Amniotic epithelial cell (primary cell): ENCODE measurements at places on chromosomes 7 and 10.

DNA sequence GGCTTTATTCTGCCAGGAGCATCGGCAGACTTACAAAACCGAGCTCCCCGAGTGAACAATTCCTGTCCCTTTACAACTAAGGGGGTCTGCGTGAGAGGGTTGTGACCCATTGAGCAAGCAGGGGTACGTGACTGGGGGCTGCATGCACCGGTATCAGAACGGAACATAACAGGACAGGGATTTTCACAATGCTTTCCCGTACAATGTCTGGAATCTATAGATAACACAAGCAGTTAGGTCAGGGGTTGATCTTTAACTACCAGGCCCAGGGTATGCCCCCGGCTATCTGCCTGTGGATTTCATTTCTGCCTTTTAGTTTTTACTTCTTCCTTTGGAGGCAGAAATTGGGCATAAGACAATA, 38.1 kb upstream of the GSDME start:
- DNase-seq, result no peak

- no peak for DNase-seq
These were observed 1.6 kb downstream of the LEP start for GRCh38 chr7:128242661-128243060.

- no peak for DNase-seq
These were observed 7.5 kb downstream of the DUSP5 start for GRCh38 chr10:110505130-110505770.

DNA sequence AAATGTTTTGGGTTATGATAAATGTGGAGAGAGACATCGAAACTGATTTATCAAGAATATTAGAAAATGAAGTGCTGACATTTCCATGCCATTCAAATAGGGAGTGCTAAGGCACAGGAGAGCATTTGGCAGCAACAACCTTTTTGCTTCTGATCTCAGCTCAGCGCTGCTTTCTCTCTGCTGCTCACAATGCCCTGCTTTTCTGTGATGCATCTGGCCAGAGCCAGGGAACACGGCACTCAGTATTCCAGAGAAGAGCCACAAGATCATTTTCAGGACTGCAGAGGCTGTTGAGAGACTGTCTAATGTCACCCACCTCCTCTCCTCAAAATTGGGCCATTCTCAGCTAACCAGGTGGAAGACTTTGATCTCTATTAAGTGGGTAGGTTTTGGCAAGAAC, 28.1 kb downstream of the INSYN2A start:
- no peak for DNase-seq

DNA sequence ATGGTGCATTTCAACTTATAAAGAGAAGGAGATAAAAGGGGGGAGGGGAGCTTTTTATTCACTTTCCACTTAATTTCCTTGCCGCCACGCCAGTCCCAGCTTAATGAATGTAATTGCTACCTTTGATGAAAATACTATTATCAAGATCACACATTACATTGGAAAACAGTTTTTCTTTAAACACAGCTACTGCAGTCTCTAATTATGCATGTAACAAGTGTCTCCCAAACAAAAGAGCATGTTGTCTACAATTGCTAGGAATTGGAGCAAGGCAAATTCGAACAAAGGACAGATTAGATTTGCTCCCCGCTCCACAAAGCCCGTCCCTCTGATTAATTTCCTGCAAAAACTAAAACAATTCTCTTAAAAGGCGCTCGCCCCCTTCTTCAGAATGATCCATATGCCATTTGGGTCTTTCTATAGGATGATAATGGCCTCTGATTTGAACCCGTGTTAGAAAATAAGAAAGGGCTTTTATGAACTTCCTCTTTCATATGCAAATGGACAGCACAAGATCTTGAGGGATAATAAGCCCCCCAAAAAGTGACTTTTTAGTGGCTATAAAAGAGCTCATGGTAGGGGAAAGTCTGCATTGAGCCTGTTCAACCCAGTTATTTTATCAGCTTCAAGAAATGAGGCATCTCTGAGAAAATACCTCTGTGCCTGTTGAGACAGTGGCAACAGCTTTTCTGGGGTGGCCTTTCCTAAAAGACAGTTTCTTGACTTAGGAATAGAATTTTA, 60.6 kb downstream of the ACADSB start:
- no peak for DNase-seq

DNA sequence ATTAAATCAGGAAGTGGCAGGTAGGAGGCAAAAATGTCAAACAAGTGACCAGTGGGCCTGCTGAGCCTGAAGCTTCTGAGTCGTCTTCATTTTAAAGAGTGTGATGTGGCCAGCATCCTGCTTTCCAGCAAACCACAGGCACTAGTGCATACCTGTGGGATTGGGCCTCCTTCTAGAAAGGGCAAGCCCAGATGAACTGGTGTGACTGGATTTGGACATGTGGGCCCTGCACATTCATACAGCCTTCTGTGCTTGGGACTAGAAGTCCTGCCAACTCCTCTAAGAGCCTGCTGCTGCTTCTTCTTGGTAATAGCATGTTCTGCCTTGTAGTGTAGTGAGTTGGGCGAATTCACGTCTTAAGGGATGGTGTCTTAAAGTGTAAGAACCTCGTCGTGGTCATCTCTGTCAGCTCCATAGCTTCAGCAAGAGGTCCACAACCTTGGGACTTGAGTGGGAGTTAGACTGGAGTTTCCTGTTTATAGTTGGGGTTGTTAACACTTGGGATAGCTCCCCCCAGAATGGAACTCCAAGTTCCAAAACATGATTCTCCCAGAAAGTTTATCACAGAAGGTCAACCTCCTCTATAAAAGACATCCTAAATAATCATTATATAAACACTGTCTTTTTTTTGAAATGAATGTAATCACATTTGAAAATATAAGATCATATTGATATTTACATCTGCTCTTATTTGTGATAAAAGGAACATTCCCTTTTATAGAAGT, 11.2 kb downstream of the BMPER start:
- DNase-seq, result no peak

- peak; percentile 25 for DNase-seq
These were observed 152.4 kb downstream of the DGKI start for GRCh38 chr7:137694405-137694804.

- peak; percentile 95 for DNase-seq
These were observed 93.2 kb upstream of the KIF5B start for GRCh38 chr10:32149252-32149955.

- peak; percentile 47 for DNase-seq
These were observed 647 bp upstream of the NACAD start for GRCh38 chr7:45089341-45089891.

- no peak for DNase-seq
These were observed 336.7 kb downstream of the C7orf25 start for GRCh38 chr7:42575171-42575570.

DNA sequence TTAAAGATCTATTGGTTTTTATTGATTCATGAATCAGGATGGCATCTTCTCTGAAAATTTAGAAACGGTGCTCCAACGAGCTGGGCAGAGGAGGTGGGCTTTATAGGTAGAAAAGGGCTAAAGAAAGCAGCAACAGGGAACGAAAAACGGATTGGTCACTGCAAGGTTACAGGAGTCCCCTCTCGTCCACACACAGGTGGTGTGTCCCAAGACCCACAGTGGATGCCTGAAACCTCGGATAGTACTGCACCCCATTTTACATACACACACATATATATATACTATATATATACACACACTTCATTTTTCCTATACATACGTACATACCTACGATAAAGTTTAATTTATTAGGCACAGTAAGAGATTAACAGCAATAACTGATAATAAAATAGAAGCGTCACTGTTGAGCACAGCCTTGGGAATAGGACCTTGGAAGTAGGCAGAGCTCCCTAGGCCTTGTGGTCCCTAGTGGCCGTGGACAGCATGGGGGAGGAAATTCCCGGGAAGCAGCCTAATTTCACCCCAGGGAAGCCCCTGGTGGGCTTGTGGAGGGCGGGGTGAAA, 737 bp upstream of the NUB1 start:
- DNase-seq, result no peak

DNA sequence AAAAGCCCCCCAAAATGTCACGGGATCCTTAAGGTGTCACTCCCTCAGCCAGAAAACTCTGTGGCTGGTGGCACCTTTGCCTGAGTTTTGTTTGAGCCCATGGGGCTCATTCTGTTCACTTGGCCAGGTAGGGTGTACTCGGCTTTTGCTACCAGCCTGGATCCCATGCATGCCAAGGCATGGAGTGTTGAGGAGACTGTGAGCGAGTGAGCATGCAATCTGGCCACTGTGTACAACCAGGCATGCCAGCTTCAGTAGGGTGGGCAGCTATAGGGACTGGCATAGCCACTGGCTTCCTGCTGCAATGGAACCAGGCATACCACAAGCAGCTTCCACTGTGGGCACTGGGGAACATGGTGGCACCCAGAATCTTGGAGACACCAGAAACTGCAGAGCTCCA, 436.0 kb upstream of the GRM3 start:
- DNase-seq, result no peak

GRCh38 chr7:153943861-153944260, 108.3 kb upstream of the DPP6 start:
- DNase-seq, result no peak

GRCh38 chr7:50262446-50262845, 42.1 kb upstream of the IKZF1 start:
- DNase-seq, result no peak

GRCh38 chr10:105585753-105586152, 944.7 kb downstream of the SORCS3 start:
- peak; percentile 81 for DNase-seq

- DNase-seq, result peak; percentile 80
These were observed 46.3 kb downstream of the MYOF start for GRCh38 chr10:93435621-93436397.

GRCh38 chr10:80412486-80412885, 4.1 kb downstream of the PRXL2A start:
- DNase-seq, result no peak

- no peak for DNase-seq
These were observed 28.6 kb upstream of the ADGRA1 start for GRCh38 chr10:133059093-133059470.

DNA sequence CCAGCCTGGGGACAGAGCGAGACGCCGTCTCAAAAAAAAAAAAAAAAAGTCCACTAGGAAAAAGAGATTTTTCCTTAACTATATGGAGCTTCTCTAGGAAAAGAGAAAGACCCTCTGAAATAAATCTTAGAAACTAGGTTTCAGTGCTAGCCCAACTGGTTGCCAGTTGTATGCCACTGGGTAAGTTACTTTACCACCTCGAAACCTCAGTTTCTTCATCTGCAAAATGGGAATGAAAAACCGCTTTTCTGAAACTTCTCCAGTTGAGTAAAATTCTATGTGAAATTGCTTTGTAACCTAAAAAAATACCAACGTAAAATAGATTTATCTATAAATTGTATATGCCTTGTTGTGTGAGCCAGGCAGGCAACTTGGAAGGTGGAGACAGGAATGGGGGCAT, 16.5 kb upstream of the EIF5AL1 start:
- DNase-seq, result no peak

GRCh38 chr7:84085147-84085546, 109.4 kb downstream of the SEMA3A start:
- DNase-seq, result peak; percentile 26

DNA sequence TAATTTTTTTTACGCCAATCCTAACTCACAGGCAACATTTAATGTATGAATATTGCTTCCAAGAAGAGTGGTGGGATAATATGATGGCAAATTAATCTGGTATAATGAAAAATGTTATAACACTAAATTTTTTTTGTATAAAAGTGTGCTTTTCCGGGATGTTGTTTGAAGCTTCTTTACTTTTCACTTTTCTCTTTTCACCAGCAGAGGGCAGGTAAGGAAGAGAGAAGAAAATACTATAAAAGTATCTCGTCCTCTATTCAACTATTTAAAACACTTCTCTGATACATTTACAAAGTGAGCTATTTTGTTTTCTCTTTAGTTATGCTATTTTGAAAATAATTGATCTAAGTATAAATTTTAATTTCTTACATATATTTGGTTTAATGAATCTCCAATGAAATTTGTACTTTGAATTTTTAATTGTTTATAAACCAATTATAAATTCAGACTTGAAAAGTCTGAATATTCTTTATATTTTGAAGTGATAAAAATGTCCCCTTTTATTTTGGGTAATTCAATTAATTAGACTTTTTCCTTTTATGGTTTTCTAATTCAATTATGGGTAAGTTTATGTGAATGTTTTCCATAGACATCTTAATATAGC, 20.7 kb upstream of the CFTR start:
- DNase-seq, result peak; percentile 27

DNA sequence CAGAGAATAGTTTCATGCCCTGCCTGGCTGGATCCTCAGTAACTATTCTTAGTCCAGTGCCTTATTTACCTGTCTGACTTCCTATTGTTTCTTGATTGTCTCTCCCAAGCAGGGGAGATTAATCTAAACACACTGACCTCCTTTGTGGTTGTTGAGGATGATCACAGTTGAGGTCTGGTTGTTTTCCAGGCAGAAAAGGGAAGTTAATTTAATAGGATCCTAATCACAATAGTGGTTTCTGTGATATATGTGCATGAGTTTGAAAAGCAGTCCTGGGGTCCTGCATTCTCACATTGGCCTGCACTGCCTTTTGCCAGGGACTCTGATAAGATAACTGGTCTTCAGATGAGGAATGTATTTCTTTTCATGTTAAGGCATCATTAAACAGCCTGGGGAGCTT, 130.1 kb downstream of the SND1 start:
- DNase-seq, result no peak

DNA sequence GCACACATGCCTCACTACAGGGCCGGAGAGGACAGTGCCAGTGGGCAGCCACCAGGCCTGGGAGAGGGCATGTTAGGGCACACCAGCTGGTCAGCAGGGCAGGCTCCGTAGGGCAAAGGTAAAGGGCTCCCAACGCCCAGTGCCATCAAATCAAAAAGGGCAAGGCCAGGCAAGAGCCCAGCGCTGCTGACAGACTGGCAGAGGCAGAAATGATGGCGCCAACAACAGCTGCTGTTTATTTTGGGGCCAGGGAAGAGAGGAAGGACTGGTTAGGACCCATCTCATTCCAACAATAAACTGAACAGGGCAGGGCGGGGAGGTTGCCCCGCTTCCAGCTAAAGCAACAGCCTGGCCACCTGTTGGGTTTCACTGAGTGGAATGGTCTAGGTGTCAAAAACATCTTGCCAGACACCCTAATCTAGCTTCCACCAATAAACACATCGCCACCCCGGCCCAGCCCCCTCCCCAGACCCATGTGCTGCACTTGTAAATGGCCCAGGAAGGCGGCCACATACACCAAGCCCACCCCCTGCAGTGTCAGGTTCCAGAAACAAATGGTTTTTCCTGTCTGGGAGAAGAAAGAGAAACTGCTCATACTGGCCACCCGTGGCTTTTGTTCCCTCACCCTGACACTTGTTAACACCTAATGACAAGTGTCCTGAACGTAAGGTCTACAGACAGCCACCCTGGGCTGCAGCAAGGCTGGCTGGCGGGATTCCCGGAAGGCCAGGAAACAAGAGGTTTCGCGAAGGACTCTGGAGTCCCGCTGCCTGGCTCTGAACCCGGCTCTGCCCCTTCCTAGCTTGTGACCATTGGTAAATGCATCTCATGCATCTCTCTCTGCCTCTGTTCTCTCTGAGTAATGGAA, 15.3 kb downstream of the SH3PXD2A start:
- DNase-seq, result no peak

GRCh38 chr10:121007264-121007663, 156.1 kb downstream of the WDR11 start:
- no peak for DNase-seq

GRCh38 chr7:94251-94801, 98.0 kb upstream of the FAM20C start:
- no peak for DNase-seq

GRCh38 chr10:17528306-17528862, 74.0 kb upstream of the ST8SIA6 start:
- DNase-seq, result no peak

GRCh38 chr7:36138209-36138608, 14.8 kb upstream of the EEPD1 start:
- no peak for DNase-seq
